ENCODE measurements at places on chromosomes 5 and 9.

GRCh38 chr5:159422361-159422760 lies 92.1 kb upstream of the IL12B start:
- no peak for DNase-seq

DNA sequence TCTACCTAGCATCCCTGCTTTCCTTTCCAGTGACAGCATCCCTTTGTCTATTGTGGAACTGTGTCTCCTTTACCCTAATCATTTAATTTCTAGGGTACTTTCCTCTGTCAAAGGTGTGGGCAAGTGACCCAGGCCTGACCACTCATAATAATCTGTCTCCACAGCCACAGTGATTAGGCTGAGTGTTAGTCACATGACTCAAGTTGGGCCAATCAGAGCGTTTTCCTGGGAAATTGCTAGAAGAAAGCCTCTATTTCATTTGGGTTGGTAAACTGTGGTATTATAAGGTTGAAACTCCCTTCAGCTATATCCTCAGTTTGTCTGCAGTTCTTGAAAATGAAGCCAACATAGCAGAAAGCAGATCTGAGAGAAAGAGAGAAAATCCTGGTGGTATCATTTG lies 14.2 kb upstream of the AP3B1 start:
- no peak for DNase-seq

GRCh38 chr5:42360056-42360455 lies 63.2 kb upstream of the GHR start:
- no peak for DNase-seq

DNA sequence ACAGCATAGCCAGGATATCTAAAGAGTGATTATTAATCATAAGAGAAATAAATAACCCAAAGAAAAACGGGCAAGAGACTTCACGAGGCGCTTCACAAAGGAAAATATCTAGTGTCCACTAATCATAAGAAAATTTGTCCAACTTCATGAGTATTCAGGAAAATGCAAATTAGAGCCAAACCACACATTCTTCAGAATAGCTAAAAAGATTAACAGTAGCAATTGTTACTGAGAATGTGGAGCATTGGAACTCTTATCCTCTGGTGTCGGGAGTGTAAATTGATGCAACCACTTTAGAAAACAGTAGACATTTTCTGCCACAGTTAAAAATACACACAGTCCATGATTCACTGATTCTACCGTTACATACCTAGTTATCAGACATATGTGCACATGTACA lies 145.7 kb downstream of the CWC27 start:
- no peak for DNase-seq

GRCh38 chr5:102749416-102750030 lies 5.6 kb upstream of the PAM start:
- DNase-seq: no peak

- DNase-seq: peak; percentile 34
These were observed 50.3 kb upstream of the PSD2 start for GRCh38 chr5:139745132-139745799.

Data from inflammatory macrophage (primary cell).